ENCODE measurements at places on chromosomes 6 and 20.

GRCh38 chr6:169064194-169064593 is 189.5 kb downstream of the THBS2 start:
- DNase-seq: no peak

GRCh38 chr20:64131406-64131805 is 24.0 kb upstream of the NPBWR2 start:
- peak; percentile 3 for DNase-seq

DNA sequence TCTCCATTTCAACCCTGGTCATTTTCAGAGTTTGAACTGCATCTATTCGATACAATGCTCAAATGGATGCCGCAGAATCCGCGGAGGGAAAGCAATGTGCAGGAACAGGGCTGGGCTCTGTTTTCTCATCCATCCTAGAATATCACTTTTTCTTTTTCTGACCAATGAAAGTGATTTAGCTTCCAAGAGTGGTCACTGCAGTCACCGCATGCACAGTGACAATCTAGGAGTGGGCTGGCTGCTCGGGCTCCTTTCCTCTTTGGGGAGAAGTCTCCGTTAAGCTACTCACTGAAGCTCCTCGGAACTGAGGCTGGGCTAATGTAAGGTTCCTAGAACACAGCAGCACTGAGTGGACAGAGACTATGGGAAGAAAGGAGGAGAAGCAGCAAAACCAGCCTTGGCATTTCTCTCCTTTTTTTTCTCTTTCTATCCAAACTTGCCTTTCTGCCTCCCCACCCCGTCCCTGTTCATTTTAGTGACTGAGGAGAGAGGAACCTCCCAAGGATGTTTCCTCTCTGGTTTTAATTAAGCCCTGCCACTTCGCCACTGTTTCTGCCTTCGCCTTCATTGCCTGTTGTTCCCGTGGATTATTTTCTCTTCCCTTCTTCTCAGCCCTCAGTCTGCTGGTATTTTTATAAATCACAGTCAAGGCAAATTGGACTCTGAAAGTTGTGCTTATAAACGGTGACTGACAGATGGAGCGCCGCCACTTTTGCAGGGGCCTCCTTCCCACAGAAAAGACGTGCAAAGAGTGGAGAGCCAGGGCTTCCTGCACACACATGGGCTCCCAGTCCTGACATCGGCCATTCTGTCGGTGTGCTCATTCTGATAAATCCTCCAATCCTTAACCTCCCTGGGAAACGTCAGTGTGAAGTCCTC is 41.1 kb downstream of the RAMACL start:
- no peak for DNase-seq

DNA sequence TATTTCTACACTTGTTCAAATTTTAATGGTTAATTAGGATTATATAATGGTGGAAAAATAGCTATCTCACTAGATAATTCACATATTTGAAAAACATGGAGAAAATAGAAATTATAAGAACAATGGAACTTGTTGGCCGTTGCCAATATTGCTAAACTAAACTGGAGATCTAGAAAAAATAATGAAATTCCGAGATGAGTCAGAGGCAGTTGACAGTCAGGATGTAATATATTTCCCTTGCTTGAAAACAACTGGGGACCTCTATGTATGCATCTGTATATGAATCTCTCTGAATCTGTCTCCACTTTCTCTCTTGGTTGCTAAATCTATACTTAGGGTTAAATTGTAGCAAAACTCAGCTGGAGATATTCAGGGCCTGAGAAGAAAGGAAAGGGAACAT is 1108.2 kb upstream of the GJE1 start:
- no peak for DNase-seq

DNA sequence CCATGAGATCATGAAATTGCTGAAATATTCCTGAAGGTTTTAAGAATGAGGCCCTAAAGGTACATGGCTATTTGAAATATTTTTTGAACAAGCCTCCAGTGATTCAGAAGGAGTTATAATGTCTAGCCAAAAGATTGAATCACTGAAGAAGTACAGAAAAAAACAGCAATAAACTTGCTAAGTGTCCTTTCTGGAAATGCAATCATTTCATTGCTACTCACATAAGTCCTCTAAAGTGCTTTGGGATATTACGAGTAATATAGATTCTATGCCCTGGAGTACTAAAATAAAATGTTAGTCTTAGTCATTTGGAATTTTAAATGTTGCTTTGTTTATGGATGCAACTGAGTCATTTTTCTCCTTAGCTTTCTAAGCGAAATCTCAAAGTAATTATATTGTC is 32.7 kb downstream of the CENPW start:
- DNase-seq: no peak

All from fibroblast of villous mesenchyme (primary cell).